ENCODE measurements at places on chromosomes 7 and 10.

GRCh38 chr7:20224025-20224424, 6.8 kb upstream of the MACC1 start:
- no peak for DNase-seq

GRCh38 chr7:79398138-79398749, 55.2 kb downstream of the MAGI2 start:
- DNase-seq = peak; percentile 7

GRCh38 chr7:45072131-45073030, 16.4 kb downstream of the NACAD start:
- no peak for DNase-seq

DNA sequence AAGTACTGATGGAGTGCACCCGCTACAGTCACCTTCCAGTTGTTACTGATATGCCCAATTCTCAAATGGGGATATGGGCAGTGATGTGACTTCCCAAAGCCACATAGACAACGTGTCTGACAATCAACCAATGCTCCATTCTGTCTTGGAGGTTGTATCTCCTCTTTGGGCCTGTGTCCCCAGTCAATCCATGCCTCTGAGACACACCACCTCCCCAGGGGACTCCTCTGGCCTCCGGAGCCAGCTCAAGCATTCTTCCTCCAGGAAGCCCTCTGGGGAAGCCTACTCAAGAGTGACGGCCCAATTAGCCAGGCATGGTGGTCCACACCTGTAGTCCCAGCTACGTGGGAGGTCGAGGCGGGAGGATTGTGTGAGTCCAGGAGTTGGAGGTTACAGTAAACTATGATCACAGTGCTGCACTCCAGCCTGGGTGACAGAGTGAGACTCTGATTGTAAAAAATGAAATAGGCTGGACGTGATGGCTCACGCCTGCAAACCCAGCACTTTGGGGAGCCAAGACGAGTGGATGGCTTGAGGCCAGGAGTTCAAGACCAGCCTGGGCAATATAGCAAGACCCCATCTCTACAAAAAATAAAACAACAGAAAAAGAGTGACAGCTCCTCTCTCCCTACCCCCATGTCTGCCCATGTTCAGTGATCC, 99.5 kb upstream of the TNRC18 start:
- no peak for DNase-seq

DNA sequence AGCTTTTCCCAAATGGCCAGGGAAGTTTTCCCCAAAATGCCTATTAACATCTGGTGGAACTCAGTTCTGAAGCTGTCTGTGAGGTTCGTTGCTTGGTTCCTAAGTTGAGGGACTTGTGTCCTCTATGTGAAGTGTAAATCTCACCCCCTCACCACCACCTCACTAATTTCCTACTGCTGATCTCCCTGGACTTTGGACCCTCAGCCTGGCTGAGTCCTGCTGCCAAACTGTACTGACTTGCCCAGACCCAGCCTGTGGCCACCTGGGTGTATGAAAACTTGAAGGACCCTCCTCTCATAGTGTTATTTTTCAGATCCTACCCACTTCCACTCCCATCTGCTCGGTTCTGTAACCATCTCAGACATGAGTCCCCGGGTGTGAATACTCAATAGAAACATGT, 94.9 kb downstream of the MET start:
- no peak for DNase-seq

DNA sequence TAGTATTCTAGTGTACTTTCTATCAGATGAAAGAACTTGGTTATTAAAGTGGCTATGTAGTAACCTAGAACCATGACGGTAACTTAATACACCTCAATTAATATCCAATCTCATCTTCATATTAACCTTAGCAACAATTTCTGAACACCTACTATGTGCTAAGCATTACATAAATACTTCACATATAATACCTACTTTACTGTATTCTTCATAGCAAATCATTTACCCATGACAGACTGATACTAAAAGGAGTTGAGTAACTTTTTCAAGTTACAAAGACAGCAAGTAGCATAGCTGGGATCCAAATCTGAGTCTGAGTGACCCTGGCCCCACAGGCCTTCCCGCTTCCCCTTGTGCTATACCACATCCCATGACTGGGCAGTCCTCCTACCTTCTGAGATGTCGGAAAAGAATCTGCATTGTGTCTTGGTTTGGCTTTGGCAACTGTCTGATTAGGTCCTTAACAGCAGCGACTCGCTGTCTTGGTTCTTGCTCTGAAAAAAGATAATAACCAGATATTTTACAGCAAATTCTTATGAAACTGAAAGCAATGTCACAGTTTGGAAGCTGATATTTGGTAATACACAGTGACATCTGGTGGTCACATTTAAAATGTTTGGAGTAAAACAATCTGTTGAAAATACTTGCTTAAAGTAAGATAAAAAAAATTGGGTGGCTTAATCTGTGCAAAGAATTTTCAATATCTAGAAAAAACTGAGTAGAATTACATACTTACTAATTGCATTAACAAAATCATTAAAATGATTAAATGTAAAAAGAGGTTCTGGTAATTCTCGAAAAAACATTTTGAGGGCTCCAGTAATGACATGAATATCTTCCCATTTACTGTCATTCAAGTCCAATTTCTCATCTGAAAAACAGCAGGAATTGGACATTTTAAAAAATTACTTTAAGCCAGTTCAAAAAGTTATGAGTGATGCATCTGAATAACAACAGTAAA, 120.1 kb downstream of the ARHGAP12 start:
- peak; percentile 58 for DNase-seq

DNA sequence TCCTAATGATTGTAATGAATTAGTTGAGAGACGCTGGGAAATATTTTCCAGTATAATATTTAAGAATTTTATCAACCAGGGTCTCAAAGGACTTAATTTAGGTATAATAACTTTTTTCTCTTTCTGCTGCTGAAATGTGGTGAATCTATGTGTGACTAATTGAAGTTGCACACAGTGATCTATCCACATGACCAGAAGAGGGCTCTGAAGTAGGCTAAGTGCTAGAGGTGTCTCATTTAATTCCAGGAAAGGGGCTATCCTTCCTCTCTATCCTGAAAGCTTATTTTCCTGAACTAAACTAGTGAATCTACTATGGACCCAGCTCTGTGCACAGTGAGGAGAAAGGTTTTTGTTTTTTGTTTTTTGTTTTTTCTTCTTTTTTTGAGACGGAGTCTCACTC, 294.4 kb upstream of the MYO3A start:
- DNase-seq = no peak

GRCh38 chr10:26706206-26706605, 8.7 kb downstream of the PDSS1 start:
- no peak for DNase-seq

DNA sequence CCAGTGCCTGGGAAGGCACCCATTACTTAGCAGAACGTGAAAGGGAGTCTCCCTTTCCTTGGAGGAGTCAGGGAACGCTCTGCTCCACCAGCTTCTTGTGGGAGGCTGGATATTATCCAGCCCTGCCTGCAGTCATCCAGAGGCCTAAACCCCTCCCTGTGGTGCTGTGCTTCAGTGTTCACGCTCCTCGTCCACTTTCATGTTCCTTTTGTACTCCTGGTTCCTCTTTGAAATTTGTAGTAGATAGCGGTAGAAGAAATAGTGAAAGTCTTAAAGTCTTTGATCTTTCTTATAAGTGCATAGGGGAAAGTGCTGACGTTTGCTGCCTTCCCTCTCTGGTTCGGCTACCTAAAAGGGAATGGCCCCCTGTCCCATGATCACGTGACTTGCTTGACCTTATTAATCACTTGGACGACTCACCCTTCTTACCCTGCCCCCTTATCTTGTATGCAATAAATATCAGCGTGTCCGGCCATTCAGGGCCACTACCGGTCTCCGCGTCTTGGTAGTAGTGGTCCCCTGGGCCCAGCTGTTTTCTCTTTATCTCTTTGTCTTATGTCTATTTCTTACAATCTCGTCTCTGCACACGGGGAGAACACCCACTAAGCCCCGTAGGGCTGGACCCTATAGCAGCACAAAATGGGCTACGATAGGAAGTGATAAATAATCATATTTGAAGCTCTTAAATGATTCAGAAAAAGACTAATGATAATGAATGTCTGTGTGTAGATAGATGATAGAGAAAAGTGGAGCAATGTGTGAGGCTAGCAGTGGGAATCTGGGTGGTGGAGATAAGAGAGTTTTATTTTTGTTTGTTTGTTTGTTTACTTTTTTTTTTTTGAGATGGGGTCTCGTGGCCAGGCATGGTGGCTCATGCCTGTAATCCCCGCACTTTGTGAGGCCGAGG, 5.8 kb upstream of the ESYT2 start:
- no peak for DNase-seq

DNA sequence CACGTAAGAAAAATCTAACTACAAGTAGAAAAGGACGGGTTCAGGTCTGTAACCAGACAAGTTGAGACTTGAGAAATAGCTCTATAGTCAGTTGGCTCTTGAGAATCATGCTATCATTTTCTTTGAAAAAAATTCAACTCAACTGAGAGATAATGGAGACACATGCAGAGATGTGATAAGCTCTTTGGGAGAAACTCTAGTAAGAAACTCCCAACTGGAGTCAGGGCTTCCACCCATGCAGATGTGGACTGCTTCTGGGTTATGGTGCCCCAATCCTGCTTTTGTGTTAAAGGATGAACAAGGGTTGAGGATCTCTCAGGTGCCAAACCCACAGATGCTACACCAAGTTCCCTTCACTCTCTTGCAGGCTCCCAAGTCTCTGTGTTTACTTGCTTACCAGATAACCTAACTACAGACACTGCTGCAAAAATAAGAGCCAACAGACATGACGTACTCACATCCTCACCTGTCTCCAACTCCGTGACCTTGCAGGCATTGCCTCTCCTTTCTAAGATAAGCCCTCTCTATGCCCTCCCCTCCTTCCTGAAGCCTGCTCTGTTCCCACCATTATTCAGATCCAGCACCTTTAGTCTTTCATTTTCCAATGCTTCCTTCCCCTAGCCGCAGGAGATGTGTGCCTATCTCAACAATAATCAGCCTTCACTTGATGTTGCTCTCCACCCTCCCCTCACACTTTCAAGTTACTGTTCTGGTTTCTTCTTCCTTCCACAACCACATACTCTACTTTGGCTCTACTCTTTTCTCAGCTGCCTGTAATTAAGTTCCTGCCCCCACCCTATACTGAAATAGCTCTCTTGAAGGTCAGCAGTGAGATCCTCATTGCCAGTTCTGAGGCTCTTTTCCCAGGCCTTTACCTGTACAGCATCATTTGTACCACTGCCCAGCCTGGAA, 130.0 kb downstream of the ICA1 start:
- DNase-seq = no peak

- no peak for DNase-seq
Observed at GRCh38 chr7:53542157-53542556, 506.7 kb downstream of the POM121L12 start.

DNA sequence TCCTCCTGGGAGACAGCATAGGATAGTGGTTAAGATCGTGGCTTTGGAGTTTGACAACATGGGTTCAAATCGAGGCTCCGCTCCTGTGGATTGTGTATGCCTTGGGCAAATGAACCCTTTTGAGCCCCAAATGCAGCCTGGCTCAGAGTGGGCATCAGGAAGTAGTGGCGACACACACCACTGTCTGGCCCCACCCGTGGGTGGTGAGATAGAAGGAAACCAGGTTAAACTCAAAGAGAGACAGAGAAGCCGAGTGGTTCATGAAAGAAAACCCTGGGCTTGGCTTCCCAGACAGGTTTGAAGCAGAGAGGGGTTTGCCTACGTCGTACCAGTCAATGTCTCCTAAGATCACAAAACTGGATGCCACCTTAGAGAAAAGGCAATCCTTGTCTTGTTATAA, 57.7 kb downstream of the PRTFDC1 start:
- no peak for DNase-seq

- DNase-seq = no peak
Observed at GRCh38 chr10:23069019-23069815, 26.2 kb upstream of the MSRB2 start.

GRCh38 chr7:101138213-101138870, 11.4 kb downstream of the SERPINE1 start:
- no peak for DNase-seq

GRCh38 chr7:20601121-20601520, 14.3 kb upstream of the ABCB5 start:
- no peak for DNase-seq

GRCh38 chr10:16995867-16996529, 133.6 kb downstream of the CUBN start:
- DNase-seq = peak; percentile 97

GRCh38 chr7:47757921-47758411, 176.1 kb upstream of the TNS3 start:
- no peak for DNase-seq

DNA sequence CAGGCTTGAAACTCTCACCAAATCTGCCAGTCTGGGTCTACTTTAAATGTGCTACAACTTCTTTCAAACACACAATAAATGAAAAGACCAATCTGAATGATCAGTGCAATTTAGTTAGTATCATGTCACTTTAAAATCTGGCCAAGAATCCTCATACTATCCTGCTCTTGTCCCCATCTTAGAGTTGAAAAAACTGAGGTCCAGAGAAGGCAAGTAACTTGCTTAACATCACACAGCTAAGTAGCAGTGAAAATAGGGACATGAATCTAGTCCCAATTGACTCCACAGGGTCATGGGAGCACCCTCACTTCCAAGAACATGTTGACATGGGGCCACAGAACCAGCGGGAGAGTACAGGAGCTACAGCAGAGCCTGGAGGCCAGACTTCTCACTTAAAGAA, 3.1 kb upstream of the GDF10 start:
- DNase-seq = no peak

- DNase-seq = no peak
Observed at GRCh38 chr7:6367701-6368211, 80.0 kb downstream of the DAGLB start.

GRCh38 chr7:70614237-70615045, 517.5 kb upstream of the GALNT17 start:
- DNase-seq = no peak

GRCh38 chr7:127209886-127210285, 42.9 kb downstream of the GRM8 start:
- no peak for DNase-seq

All from glomerular endothelial cell (primary cell).